ENCODE measurements at places on chromosomes 4 and X. TPM values are rescaled to one million over a fixed set of nuclear protein-coding genes. Genes with fewer than 3 reads are reported as not detected.

The VSIG4 gene
- polyA plus RNA-seq = not detected

The NAP1L3 gene
- polyA plus RNA-seq = 243 TPM

The GNRHR gene
- polyA plus RNA-seq = not detected

The BEND2 gene
- not detected for polyA plus RNA-seq

The SPANXN3 gene
- polyA plus RNA-seq = not detected

The KLHL8 gene
- polyA plus RNA-seq = 15.0 TPM

The F9 gene
- polyA plus RNA-seq = not detected

The CDKL2 gene
- 25.7 TPM for polyA plus RNA-seq

The IQCM gene
- not detected for polyA plus RNA-seq

The MSANTD1 gene
- polyA plus RNA-seq = 12.7 TPM

The PLRG1 gene
- polyA plus RNA-seq = 133 TPM

The PLAC1 gene
- not detected for polyA plus RNA-seq

The SLIT2 gene
- polyA plus RNA-seq = 29.0 TPM

The MAGEA11 gene
- not detected for polyA plus RNA-seq

Data from neural cell (in vitro differentiated cells).